SJSA1 (cell line): ENCODE measurements at places on chromosomes 5 and 9. TPM values are rescaled to one million over a fixed set of nuclear protein-coding genes. Genes with fewer than 3 reads are reported as not detected.

- no peak for DNase-seq
These were observed 23.3 kb upstream of the ZDHHC12 start for GRCh38 chr9:128747241-128747640.

DNA sequence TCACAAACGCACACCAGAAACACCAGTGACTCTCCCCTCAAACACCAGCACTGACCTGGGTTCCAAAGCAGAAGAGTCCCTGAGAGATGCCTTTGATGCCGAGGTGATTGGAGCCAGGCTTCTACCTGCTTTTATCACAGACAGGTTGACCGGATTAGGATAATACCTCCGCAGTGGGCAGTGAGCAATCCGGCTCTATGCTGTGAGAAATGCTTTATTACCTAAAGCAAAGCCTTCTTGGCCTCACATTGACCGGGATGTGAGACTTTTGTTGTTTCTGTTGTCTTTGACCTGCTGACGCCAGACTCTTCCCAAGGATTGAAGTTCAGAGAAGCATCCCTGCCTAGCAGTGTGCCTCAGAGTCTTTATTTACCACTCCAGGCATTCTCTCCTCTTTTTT, 320.3 kb upstream of the CLINT1 start:
- no peak for DNase-seq

GRCh38 chr5:109923205-109923604, 233.5 kb downstream of the MAN2A1 start:
- no peak for DNase-seq

- no peak for DNase-seq
These were observed 38.3 kb downstream of the HTR1A start for GRCh38 chr5:63923914-63924313.

GRCh38 chr9:109574061-109574882, 76.2 kb upstream of the PTPN3 start:
- DNase-seq: peak; percentile 36

DNA sequence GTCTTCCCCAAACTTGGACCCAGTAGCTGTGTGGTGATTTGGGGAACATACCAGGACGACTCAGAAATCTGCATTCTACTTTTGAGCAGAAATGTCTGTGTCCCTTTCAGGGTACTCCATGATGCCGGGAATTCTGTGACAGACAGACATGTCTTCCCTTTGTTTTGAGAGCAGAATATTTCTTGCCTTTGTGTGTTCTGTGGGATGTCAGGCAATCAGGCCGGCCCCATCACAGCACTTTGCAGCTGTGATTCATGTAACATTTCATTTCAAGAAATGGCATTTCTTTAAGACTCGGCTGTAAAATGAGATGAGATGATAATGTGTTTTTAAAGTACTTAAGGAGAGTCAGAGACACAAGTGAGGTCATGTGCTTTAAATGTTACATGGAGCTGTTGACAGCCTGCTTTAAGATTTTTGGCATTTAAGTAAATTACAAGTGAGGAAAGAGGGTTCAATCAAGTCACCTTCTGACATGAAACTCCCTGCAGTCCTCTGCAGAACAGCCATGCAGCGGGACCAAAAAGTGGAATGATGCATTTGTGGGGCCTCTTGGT, 98.7 kb downstream of the SLC28A3 start:
- no peak for DNase-seq

DNA sequence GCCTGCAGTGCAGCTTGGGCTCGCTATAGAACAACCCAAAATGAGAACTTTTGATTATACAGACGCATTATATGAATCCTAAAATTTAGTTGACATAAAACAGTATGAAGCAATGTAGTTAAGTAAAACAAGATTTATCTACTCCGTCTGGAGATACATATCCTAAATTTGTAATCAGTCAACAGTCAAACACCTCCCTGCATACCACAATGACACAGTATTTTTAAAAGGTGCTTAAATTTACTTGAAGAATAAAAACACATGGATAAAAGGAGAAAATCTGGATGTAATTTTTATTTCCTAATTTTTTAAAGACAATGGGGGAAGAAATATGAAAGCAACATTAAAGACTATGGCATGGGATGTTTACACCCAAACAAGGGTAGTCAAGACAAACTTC, 70.8 kb downstream of the PTBP3 start:
- DNase-seq: no peak

GRCh38 chr9:137086531-137087408, at the start of gene MAN1B1:
Gene MAN1B1 (plus strand): TSS chr9:137086985. CDS start chr9:137087000, 15 bp downstream.
- peak; percentile 97 for DNase-seq

- DNase-seq: peak; percentile 40
These were observed 2.4 kb upstream of the GLT6D1 start for GRCh38 chr9:135641745-135642144.

GRCh38 chr5:168313596-168314204, 22.3 kb downstream of the WWC1 start:
- DNase-seq: no peak

DNA sequence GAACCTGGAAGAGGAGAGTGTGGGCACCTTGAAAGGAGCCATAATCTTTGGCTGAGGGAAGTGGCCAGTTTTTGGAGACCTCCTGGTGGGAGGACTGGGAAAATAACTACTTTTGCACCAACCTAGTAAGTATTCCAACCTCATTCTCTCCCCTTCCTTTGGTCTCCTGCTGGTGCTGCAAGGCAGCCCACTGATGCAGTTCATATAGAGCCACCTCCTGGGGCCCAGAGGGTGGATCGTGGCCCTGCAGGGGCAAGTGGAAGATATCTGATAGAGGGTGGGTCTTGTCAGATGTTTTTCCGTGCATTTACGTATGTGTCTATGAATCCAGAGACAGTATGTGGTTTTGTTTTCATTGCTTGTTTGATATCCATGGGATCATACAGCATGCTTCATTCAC, 172.8 kb upstream of the PITX1 start:
- peak; percentile 34 for DNase-seq

DNA sequence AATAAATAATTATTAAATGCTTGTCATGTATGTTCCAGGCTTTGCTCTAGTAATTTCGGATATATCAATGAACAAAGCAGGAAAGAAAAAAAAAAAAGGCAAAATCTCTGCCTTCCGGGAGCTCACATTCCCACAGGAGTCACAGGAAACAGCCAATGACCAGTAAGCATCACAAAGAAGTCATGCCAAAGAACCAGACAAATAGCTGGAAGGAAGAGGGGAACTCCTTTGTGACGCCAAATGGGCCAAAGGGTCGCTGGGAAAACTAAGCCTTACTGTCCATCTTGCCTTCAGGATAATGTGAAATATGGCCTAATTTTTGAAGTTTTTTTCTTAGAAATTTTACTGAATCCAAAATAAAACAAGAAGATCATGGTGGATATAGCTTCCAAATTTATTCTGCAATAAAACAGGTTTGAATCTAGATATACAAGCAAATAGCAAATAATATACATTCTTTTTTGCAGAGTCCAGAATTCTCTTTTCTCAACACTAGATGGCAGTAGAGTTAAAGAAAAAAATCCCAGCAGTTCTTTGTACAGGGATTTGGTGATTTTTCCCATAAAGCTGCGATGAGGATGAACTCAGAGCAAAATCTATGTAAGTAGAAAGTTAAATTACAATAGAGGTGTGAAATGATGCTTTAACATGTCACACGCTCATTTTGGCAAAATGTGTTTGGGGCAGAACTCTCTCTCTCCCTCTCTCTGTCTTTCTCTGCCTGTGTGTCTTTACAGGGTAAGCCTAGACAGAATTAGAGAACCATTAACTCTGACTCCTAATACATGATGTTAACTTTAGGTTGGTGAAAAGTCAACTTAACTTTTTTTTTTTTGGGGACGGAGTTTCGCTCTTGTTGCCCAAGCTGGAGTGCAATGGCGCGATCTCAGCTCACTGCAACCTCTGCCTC, 60.0 kb upstream of the TUT7 start:
- DNase-seq: peak; percentile 44

- DNase-seq: no peak
These were observed 161.2 kb downstream of the CPLANE1 start for GRCh38 chr5:37088009-37088408.

- DNase-seq: peak; percentile 44
These were observed 762 bp downstream of the SNCAIP start for GRCh38 chr5:122312591-122313406.

- no peak for DNase-seq
These were observed 885 bp downstream of the TAF7 start for GRCh38 chr5:141319699-141320098.

GRCh38 chr9:7811677-7812076, 12.1 kb upstream of the DMAC1 start:
- no peak for DNase-seq

DNA sequence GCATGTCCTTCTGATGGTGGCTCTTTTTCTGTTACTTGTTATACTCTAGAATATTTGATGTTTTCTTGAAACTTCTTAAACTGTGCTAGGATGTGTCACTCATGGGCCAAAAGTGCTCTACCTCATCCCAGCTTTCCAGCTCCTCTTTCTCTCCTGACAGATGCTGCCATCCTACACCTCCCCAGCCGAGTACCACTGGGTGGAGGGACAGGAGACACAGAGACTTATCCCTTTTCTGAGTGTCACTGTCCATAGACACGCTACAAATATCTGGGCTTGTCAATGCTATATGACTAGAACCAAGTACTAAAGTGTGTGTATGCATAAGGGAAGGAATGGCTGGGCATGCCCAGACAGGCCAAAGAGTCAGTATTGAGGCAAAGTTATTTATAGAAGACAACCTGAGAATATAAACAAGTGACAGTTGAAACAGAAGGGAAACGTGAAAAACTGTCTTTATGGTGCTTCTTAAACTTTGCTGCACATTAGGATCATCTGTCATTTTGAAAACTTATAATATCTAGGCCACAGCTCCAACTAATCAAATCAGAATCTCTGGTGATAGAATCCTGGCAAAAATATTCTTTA, 188.0 kb downstream of the CARTPT start:
- DNase-seq: peak; percentile 10

DNA sequence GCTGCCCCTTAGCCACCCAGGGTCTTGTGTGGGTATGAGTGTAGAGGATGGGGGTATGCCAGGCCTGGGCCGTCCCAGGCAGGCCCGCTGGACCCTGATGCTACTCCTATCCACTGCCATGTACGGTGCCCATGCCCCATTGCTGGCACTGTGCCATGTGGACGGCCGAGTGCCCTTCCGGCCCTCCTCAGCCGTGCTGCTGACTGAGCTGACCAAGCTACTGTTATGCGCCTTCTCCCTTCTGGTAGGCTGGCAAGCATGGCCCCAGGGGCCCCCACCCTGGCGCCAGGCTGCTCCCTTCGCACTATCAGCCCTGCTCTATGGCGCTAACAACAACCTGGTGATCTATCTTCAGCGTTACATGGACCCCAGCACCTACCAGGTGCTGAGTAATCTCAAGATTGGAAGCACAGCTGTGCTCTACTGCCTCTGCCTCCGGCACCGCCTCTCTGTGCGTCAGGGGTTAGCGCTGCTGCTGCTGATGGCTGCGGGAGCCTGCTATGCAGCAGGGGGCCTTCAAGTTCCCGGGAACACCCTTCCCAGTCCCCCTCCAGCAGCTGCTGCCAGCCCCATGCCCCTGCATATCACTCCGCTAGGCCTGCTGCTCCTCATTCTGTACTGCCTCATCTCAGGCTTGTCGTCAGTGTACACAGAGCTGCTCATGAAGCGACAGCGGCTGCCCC, 2.6 kb downstream of the SLC35A4 start:
- DNase-seq: no peak

- DNase-seq: no peak
These were observed 29.2 kb downstream of the NR4A3 start for GRCh38 chr9:99850736-99851499.

DNA sequence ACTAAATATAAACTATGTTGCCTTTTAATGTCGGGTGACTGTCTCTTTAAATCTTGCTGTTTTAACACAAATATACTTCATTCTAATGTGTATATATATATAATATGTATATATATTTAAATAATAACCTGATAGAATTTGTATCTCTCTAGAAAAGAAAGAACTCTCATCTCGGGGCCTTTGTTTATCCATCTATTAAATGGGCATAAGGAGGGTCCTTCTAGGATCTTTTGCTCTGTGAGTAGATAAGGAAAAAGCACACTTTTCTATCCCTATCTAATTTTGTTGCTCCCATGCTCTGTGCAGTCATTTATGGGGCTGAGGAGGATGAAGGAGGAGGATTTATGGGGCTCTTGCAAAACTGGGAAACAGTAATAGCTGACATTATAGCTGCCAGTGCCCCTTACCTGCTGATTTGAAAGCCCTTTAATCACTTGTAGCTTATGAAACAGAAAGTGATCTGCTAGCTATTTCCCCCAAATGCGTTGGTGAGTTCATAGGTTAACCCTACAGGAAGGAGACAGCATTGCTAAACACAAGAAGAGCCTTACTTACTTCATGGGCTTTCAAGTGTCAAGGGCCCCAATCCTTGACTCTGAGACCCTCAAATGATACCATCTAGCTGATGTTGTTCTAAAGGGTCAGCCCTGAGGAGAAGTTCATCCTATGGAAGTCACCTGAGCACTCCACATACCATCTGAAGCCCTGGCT, 5.8 kb upstream of the PPARGC1B start:
- no peak for DNase-seq

GRCh38 chr5:124876566-124876965, 130.1 kb upstream of the ZNF608 start:
- DNase-seq: no peak

- no peak for DNase-seq
These were observed 8.7 kb downstream of the ASS1 start for GRCh38 chr9:130453487-130453886.

GRCh38 chr5:163276466-163276865, 160.9 kb upstream of the CCNG1 start:
- DNase-seq: no peak

GRCh38 chr5:38651806-38652205, 95.4 kb upstream of the LIFR start:
- no peak for DNase-seq

DNA sequence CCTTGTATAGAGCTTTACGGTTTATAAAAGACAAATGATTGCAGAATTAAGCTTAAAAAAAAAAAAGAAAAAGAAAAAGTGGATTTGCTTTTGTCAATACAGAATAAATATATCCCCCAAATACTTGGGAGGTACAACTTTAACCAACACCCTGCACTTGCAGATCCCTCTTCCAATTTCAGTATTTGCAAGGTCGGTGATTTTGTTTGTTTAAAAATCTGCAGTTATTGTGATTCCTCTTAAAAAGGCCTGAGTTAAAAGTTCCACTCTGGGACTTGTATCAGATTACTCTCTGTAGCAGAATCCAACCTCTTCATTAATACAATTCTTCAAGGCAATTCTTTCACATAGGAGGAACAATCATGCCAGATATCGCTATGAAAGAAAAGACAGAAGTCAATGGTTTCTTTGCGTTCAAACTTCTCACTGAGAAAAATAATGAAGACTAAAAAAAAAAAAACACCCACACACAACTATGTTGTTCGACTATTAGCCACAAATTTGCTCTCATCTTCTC, 400.9 kb downstream of the EBF1 start:
- DNase-seq: no peak

- no peak for DNase-seq
These were observed 21.0 kb downstream of the SKIC3 start for GRCh38 chr5:95533761-95534160.

GRCh38 chr9:119758241-119758640, 389.0 kb upstream of the BRINP1 start:
- DNase-seq: no peak

The SSBP2 gene
- 0.81 and 4.7 TPM in 2 replicates for total RNA-seq

The ROR2 gene
- total RNA-seq: 0.44 and 0.66 TPM in 2 replicates

The DEPDC1B gene
- 14.5 and 20.8 TPM in 2 replicates for total RNA-seq

The SPATA31E1 gene
- 0.26 TPM in 1 of 2 replicates, not detected in the other for total RNA-seq

The DBH gene
- not detected in 2 replicates for total RNA-seq

The ZFYVE16 gene
- total RNA-seq: 30.1 and 30.9 TPM in 2 replicates
